ENCODE measurements at places on chromosomes 1 and 21.

- DNase-seq: no peak
Observed at GRCh38 chr1:27004471-27005165, 8.0 kb downstream of the TENT5B start.

GRCh38 chr1:1732381-1732780, 8.2 kb upstream of the CDK11A start:
- no peak for DNase-seq

- no peak for DNase-seq
Observed at GRCh38 chr1:159786966-159787365, 6.2 kb downstream of the DUSP23 start.

DNA sequence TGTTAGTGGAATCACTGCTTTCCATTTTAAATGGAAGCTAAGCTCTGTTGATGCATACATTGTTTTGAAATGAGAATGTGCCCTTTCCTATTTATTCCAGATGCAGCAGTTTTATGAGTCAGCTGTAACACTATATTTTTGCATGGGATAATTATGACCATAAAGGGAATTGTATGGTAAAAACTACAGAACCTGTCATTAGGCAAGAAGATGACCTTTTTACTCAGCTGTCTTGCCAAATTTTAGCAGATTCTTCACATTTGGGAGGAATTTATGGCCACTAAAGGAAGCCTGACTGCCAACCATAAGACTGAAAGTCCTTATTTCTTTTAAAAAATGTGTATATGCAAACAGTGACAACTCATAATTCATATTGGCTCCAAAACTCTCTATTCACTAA, 356.3 kb upstream of the PRMT6 start:
- DNase-seq: no peak

DNA sequence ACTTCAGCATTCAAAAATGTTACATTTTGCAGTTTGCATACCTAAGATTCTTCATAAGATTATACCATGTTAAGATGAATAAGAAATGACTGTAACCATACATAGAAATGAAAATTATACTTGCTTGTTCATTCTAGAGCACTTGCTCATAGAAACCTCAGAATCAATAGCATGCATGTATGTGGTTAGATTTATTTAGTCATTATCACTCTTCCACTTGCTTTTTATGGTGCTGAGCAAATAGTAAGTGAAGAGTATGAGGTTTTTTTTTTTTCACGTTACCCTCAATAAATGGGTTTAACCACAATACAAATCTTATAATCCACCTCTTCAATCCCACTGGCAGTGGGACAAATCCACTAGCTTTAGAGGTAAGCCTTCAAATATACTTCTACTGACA, 84.7 kb downstream of the LRRC53 start:
- DNase-seq: no peak

DNA sequence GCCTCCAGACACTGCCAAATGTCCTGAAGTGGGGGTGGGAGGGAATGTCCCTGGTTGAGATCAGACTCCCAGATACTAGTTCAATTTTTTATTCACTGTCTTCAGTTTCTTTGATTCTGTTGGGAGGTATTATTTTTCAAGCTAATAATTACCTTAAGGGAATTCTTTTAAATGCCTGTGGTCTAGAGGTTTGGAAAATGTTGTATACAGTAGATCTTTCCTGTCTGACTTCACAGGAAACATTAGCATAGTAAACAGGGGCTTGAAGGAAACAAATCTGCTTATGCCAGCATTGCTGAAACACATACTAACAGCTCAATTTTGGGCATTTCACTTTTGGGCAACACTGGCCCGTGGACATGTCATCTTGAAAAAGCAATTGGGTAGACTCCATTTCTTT, 84.3 kb upstream of the HP1BP3 start:
- no peak for DNase-seq

GRCh38 chr21:46060596-46061061, 37.3 kb upstream of the COL6A2 start:
- DNase-seq: no peak

GRCh38 chr1:16180291-16180824, 24.5 kb upstream of the EPHA2 start:
- no peak for DNase-seq

DNA sequence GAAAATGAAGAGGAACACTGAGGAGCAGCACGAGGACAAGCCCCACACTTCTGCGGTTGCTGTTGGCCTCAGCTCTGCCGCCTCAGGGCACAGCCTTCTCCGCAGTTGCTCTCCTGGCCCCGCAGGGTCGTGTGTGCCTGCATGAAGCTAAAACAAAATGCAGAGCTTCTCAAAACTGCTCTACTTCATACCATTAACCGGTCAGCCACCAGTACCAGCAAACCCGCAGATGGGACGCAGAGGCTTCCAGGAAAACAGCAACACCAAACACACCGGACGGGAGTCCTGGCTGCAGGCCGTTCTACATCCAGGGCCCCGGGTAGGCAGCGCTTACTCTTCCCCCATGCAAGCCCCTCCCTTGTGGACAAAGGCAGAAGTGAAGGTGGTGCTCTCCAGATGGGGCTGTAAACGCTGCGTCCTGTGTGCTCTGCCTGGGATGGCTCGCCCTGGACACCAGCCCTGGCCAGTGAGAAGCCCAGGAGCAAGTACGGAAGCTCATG, 7.1 kb upstream of the C1orf159 start:
- no peak for DNase-seq

GRCh38 chr1:19204446-19205266, 5.4 kb downstream of the UBR4 start:
- no peak for DNase-seq

GRCh38 chr1:219744652-219745469, 132.0 kb upstream of the ZC3H11B start:
- no peak for DNase-seq

GRCh38 chr21:46286648-46287002, 483 bp downstream of the YBEY start:
- DNase-seq: no peak

- DNase-seq: no peak
Observed at GRCh38 chr1:88773540-88774150, 89.6 kb downstream of the PKN2 start.

GRCh38 chr1:41515131-41515678, 30.7 kb upstream of the EDN2 start:
- no peak for DNase-seq

- no peak for DNase-seq
Observed at GRCh38 chr1:200351826-200352549, 57.8 kb downstream of the ZNF281 start.

DNA sequence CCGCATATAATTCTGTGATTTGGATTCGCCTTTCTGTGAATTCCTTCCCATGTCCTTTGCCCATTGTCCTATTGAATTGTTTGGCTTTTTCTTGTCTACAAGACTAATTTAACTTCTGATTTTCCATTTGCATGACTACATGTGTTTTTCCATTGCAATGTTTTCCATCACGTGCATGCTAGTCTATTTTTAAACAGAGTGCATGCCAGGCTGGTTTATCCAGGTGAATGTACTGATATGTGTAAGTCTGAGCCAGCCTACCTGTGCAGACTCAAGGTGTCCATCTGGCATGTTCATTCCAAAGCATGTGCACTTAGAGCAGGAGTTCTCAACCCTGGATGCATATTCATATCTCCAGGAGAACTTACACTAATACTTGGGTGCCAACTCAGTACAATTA, 59.7 kb downstream of the INAVA start:
- DNase-seq: no peak
